Regular cardiac myocyte (primary cell): ENCODE measurements at places on chromosomes 16 and 17. TPM values are rescaled to one million over a fixed set of nuclear protein-coding genes. Genes with fewer than 3 reads are reported as not detected.

The CES1 gene
- total RNA-seq: under 0.01 and 0.58 TPM in 2 replicates

The KRT15 gene
- total RNA-seq: 0.56 and 3.5 TPM in 2 replicates

The CACNA1G gene
- total RNA-seq: under 0.01 TPM in 2 replicates

The CCNF gene
- 4.2 and 37.0 TPM in 2 replicates for total RNA-seq

The AANAT gene
- total RNA-seq: not detected in 2 replicates

The TBC1D3H gene
- not detected in 2 replicates for total RNA-seq

The ARHGDIG gene
- 0.85 TPM in 1 of 2 replicates, not detected in the other for total RNA-seq

The LITAF gene
- total RNA-seq: 17.8 and 30.2 TPM in 2 replicates
